ENCODE measurements at places on chromosomes 7 and 10.

- DNase-seq = no peak
These were observed 226.2 kb upstream of the IMMP2L start for GRCh38 chr7:111788286-111789047.

- no peak for DNase-seq
These were observed 127.0 kb downstream of the SRPK2 start for GRCh38 chr7:105261689-105262088.

- DNase-seq = no peak
These were observed 39.0 kb downstream of the TET1 start for GRCh38 chr10:68598978-68599770.

- no peak for DNase-seq
These were observed 23.9 kb upstream of the MPP7 start for GRCh38 chr10:28326516-28327490.

DNA sequence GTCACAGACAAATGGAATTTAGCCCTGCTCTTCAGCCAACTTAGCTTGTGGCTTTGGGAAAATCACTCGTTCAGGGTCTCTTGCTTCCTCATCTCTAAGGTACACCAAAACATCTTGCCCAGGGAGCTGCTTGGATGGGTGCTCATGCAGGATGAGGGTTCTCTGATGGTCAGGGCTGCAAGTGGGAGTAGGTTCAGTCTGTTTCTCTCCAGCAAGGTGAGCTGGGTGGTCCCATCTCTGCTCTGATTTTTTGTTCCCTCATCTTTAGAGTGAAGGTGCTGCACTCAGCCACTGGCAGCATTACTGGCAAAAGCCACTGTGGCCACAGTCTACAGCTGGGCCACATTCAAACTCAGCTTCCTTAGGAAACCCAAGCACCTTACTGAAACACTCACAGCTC lies 149.9 kb upstream of the GPR26 start:
- no peak for DNase-seq

DNA sequence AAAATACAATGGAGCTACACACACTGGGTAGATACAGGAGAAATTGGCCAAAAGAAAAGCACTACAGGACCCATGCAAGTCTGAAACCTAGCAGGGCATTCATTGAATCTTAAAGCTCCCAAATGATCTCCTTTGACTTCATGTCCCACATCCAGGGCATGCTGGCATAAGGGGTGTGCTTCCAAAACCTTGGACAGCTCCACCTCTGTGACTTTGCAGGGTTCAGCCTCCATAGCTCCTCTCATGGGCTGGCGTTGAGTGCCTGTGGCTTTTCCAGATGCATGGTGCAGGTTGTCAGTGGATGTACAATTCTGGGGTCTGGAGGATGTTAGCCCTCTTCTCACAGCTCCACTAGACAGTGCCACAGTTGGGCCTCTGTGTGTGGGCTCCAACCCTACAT lies 626.3 kb upstream of the POT1 start:
- DNase-seq = no peak

DNA sequence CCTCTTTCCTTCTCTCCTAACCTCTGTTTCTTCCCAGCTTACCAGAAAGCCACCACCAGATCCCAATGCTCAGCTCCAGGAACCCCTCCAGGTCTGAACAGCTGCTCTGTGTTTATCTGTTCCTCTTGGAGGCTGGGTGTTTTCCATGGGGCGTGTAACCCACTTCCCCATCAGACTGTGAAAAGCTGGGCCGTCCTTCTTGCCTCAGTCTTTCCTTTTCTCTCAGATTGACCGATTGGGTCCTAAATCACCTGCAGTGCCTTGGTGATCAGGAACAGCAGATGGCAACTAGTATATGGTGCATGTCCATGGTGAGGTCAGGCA lies 4.8 kb downstream of the SH3PXD2A start:
- no peak for DNase-seq

- no peak for DNase-seq
These were observed 41.6 kb downstream of the PIK3AP1 start for GRCh38 chr10:96678725-96679124.

DNA sequence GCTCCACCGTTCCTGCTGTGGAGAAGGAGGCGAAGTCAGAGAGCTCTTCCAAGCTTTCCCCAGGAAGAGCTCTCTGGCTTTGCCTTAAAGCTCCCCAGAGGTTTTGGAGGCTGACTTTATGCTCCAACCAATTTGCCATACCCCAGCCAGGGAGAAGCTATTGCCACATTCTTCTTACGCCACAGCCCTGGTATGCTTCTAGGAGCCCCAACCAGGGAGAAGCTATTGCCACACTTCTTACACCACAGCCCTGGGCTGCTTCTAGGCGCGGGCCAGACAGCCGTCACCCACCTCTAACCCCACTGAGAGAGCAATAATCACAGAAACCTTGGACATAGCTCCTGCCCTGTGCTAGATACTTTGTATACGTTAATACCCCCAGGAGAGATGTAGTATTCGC lies 951 bp downstream of the ELOVL3 start:
- DNase-seq = no peak

DNA sequence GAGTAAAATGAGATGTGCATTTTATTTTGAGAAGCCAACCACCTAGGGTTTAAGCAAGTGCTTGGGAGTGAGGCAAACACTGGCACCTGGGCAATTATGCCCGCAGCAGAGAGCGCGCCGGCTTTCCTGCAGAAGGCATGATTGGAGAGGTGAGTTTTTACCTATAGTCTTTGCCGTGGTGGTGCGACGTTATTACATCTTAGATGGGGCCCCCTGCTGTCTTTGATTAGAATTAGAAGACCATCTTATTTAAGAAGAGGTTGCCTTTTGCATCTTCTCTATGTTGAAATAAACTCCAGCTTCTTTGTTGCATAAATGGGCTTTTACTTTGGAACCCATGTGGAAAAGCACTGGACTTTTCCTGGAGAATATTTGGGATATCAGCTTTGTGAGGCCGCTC lies 409.5 kb downstream of the GLRX3 start:
- no peak for DNase-seq

DNA sequence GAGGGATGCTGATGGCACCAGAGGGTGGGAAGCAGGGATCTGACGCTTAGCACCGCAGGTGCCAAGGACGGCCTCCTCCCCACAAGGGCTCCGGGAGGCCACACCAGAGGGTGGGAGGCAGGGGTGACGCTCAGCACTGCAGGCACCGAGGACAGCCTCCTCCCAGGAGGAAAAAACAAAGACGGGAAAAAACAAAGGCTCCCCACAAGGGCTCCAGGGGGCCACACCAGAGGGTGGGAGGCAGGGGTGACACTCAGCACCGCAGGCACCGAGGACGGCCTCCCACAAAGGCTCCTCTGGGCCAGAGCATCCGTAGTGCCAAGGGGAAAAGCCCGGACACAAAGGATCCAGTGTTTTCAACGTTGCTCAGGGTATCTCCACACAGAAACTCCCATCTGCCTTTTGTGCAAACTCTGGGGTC lies 25.6 kb downstream of the DIP2C start:
- no peak for DNase-seq

GRCh38 chr7:113307147-113307546 lies 188.8 kb upstream of the SMIM30 start:
- no peak for DNase-seq

GRCh38 chr7:133196856-133197612 lies 55.8 kb upstream of the EXOC4 start:
- no peak for DNase-seq

DNA sequence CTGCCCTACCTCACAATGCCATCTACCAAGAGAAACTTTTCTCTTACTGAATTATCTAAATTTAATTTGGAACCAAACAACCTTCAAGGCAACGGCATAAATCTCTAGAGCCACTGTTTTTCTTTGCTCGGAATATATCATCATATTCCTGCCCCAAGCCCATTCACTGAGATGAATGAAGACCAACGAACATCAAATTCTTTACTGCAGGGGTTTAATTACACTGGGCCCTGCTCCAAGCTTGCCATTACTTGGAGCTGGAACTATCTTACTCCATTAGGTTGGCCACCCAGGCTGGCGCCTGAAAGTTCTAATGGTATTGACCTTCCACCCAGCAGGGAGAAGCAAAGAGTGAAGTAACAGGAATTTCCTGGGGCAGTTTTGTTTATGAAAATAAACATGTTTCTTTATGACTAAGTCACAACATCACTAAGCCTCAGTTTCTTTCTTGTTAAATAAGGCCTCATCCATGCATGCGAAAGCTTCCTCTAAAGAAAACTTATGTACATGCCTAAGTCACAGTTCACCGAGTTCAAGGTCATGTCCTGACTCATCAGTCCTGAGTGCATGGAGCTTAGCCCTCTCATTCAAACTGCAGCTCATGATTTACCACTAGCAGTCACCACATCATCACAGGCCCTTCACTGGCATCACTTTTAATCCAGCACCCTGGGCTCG lies 42.1 kb upstream of the ANAPC16 start:
- no peak for DNase-seq

DNA sequence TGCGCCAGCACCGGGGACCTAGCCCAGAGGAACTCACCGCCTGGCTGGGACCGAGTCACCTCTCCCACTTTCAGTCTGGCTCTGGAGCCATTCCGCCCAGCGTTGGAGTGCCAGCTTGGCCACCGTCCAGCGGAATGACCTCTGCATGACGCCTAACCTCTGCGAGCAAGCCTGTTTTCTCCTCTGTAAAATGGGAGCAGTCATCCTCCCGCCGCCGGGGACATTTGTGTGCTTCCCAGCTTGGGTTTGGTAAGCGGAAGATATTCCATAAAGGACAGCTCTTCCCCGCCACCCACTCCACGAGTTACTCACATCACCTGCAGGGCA lies 1.3 kb upstream of the ZCCHC24 start:
- no peak for DNase-seq

DNA sequence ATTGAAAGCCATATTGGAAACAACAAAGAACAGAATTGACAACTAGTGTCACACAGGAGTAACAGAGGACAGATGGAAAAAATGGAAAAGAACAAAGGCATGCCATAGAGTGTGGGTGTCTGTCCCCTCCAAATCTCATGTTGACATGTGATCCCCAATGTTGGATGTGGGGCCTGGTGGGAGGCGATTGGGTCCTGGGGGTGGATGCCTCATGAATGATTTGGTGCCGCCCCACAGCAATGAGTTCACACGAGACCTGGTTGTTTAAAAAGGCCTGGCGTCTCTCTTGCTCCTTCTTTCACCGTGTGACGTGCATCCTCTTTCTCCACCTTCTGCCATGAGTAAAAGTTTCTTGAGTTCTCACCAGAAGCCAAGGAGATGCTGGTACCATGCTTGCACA lies 87.4 kb upstream of the GPR26 start:
- no peak for DNase-seq

DNA sequence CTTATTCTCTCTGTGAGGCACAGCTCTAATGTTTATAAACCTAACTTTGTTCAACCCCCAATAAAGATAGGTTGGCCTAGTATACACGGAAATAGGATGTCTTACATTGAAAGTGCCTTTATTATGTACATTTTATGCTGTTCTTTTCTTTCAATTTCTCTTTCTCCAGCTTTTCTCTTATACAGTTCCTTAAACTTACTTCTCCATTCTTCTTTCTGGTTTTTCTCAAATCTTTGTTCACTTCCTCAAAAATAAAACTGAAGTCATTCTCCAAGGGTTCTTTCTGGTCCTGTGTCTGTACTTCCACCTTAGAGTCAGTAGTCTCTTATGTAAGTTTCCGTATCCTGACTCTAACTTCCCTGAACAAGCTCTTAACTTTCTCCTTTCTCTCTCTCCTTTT lies 29.2 kb upstream of the NAMPT start:
- DNase-seq = no peak

DNA sequence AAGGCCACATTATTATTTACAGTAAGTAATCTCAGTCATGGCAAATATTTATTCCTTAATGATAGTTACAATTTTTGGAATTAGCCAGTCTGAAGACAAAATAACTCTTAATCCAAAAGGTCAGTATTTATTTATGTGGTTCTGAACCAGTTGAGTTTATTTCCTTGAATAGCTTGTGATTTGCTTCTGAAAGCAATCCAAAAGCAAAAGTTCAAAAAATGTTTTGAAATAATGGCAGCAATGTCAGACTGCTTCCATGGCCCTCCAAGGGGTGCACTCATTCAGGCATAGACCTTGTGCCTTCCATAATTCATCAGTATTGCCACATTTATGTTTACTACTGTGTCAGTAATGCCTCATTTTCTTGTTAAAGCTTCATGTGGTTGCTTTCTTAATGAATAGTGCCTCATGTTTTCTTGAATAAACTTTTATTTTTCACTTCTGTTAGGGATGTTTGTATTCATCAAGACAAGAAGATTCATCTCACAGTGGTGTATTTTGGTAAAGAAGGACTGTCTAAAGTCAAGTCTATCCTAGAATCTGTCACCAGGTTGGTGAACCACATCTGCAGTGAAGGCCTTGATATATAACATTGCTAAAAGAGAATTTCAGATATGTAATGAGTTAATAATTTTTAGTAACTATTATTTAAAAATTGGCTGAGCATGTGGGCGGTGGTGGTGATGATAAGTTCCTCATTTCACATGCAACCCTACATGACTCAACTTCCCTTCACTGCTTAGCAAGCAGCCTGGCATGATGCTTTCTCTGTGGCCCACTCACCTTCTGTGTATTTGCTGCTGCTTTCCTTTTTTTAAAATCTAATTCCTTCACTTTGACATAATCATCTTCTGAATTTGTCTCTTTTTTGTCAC lies 22.0 kb downstream of the CSGALNACT2 start:
- no peak for DNase-seq

DNA sequence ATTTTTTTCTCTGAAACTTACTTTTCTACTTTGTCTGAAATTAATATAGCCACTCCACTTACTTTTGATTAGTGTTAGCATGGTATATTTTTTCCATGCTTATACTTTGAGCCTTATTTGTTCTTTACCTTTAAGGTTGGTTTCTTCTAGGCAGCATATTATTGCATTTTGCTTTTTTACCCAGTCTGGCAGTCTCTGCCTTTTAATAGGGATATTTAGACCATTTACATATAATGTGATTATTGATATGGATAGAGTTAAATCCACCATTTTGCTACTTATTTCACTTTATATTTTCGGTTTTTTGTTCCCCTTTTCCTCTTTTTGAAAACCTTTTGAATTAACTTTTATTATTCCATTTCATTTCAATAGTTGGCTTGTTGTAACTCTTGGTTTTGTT lies 30.3 kb downstream of the CYP26A1 start:
- DNase-seq = no peak

- DNase-seq = no peak
These were observed 97.3 kb downstream of the PAXIP1 start for GRCh38 chr7:154905615-154906014.

GRCh38 chr7:40156988-40157387 lies 22.2 kb downstream of the SUGCT start:
- no peak for DNase-seq

DNA sequence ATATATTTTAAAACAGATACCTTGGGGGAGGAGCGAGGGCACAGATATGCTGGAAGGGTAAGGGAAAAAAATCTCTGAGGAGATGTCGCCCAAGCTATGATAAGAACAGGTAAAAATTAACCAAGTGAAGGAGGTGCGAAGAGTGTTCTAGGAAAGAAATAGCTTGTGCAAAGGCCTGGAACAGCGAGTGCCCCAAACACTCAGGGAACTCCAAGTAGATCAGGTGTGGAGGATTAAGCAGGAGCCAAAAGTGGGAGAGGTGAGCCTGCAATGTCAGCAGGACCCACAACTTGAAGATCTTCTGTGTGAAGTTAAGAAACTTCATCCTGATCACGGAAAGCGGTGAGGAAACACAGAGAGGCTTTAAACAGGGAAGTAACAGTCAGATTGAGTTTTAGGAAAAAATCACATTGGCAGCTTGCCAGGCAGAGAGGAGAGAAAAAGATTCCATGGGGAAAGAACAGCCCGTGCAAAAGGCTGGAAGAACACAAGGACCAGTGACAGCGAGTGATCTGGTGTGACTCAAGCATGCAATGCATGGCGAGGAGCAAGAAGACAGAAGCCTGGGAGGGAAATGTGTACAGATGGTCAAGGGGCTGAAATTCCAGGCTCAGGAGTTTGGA lies 30.7 kb downstream of the FGF8 start:
- DNase-seq = no peak
